ENCODE measurements at places on chromosomes 6 and 20.

- DNase-seq, result no peak
Observed at GRCh38 chr20:58173091-58173490, 55.4 kb downstream of the ANKRD60 start.

GRCh38 chr6:139037490-139037889 lies 8.9 kb downstream of the ABRACL start:
- DNase-seq, result no peak

- DNase-seq, result no peak
Observed at GRCh38 chr20:44204832-44205215, 5.7 kb downstream of the OSER1 start.

DNA sequence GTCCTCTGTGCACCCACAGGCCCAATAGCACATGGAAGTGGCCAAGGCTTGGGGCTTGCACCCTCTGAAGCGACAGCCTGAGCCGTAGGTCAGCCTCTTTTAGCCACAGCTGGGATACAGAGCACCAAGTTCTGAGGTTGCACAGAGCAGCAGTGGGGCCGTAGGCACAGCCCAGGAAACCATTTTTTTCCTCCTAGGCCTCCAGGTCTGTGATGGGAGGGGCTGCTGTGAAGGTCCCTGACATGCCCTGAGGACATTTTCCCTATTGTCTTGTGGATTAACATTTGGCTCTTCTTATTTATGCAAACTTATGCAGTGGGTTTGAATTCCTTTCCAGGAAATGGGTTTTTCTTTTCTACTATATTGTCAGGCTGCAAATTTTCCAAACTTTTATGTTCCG lies 878.7 kb upstream of the MAN1A1 start:
- no peak for DNase-seq

- no peak for DNase-seq
Observed at GRCh38 chr20:51409192-51409880, 133.2 kb downstream of the NFATC2 start.

DNA sequence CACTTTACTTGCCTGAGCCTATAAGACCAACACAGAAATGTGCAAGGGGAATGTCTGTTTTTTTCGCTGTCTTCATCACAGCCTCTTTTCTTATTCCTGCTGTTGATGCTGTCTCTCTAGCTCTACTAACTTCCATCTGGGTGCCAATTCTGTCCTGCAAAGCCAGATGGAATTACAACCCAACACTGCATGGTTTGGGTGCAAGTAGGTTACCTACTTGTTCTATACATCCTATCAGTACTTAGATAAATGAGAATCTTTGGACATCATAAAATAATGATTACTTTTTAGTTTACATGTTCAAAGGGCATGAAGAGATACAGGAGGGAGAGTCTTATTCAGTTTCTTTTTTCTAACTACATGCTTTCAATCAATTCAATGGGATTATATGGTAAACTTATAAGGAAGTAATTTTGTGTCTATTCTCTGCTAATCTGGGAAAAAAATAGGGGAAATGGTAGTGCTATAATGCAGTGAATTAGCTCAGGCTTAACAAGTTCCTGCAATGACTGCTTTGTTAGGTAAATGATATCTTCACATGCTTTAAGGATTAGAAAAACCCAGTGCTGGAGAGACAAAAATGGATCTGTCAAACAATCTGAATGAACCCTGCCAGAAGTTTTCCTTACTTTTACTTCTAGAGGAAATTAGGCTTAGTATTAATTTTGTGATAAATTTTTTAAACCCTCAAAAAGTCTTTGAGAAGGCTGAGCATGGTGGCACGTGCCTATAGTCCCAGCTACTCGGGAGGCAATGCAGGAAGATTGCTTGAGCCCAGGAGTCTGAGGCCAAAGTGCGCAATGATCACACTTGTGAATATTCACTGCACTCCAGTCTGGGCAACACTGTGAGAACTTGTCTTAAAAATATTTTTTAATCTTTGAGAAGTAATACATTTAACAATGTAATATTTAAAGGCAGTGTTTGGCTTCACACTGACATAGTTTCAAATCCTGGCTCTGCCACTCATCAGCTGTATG lies 86.5 kb upstream of the E2F3 start:
- no peak for DNase-seq

DNA sequence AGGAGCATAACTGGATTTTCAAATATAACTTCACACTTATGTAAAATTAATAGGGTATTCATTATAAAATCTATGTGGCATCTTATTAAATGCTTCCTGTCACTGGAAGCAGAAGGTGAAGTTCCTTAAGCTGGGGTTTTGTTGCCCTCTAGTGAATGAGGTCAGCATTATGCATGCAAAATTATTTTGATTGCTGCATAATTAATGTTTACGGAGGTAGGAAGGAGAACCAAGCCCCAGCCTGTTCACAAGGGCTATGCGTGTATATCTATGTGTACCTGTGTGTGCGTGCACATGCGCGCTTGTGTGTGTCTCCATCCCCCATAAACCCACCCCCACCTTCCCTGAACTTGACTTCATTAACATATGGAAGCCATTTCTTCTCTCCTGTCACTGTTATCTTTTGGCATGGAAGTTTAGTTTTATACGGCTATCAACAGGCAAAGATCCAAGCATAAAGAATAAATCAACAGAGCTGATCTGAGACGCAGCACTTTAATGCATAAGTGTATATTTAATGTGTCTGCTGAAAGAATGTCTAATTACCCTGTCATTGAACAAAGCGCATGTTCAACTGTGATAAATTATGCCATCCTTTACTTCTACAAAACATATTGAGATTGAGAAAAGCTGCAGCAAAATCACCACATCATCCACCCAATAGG lies 90.2 kb upstream of the CDH4 start:
- no peak for DNase-seq

- DNase-seq, result no peak
Observed at GRCh38 chr20:44747166-44748004, 1.7 kb downstream of the KCNK15 start.

GRCh38 chr6:119978274-119978889 lies 628.8 kb upstream of the MAN1A1 start:
- DNase-seq, result no peak

DNA sequence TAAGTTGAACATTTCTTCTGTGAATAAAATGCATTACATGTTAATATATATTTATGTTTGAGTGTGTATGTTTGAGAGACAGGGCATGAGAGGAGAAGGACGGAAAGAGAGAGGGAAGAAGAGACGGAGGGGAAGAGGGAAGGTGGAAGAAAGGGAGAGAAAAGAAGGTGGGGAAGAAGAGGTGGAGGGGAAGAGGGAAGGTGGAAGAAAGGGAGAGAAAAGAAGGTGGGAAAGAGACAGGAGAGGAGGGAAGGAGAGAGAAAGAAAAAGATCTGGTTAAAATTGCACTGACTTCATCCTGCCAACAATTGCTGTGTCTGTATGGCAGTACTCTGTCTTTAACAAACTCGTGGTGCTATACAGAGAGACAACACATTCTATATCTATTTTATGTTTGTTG lies 29.0 kb downstream of the FAM83B start:
- DNase-seq, result no peak

GRCh38 chr20:17810062-17810631 lies 110.4 kb downstream of the BANF2 start:
- DNase-seq, result no peak

DNA sequence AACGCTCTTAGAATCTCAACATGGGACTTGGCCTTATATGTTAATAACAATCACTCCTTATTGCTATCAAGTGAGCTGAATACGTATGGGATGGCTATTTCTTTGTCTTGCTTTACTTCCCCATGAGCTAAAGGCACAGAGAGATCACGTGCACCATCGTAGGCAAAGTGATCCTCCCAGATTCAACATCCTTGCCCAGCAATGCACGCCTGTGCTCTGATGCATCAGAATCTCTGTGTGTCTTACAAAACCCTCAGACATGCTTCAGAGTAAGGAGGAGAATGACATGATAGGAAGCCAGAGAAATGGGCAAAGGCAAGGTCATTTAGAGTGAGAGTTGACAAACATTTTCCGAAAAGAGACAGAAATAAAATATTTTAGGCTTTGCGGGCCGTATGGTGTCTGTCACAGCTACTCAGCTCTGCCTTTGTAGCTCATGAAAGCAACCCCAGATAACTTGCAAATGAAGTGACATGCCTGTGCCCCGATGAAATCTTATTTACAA lies 277.6 kb upstream of the CDH4 start:
- DNase-seq, result no peak

DNA sequence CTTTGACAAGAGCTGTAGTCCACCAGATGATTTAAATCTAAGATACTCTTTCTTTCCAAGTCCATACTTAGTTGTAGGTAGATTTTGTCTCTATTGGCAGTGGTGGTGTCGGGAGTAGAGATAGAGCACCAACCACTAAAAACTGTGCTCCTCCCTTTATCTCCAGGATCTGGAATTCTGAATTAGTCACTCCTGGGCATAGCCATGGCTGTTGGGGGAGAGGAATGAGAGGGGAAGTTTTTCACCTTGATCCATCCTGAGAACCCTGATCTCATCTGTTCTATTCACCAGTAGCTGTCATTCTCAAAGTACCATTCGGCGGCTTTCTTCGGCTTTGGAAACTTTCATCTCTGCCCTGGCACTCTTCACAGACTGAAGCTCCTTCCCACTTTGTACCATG lies 35.6 kb upstream of the NKX2-4 start:
- no peak for DNase-seq

DNA sequence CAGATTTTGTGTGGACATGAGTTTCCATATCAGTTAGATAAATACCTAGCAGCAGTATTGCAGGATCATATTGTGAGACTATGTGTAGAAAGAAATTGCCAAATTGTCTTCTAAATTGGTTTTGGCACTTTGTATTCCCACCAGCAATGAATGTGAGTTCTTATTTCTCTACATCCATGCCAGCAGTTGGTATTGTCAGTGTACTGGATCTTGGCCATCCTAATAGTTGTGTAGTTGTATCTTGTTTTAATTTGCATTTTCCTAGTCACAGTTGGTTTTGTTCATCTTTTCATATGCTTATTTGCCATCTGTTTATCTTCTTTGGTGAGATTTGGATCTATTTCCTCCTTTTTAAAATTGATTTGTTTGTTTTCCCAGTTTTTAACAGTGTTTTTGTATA lies 154.7 kb upstream of the HCRTR2 start:
- DNase-seq, result no peak

DNA sequence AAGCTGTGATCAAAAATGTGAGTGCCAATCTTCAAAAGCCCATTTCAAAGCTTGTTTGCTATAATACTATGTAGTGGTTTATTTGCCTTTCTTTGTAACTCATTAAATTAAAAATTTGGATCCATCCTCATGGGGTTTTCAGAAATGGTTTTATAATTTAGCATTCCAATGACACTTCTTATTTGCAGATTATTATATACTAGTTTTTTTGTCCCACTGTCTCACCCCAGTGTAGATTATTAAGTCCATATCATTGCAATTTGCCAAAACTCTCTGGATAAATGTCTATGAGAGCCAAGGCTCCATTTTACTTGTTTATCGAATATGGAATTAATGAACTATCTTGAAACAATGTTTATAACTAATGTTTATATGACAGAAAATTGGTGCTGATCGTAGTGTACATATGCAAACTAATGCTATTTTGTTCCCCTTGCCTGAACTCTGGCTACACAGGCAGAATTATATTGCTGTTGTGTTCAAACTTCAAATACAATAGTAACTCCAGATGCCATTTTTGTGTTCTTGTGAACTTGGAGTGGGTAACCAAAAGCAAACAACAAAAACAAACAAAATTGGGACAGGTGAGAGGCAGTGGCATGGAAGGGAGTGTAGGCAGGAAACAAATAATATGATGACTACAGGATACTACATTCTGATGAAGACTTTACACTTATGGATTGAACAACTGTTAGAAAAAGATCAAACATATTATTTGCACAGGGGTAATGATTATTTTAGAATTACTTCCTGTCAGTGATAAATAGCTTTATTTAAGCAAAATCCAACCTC lies 307.1 kb upstream of the FLRT3 start:
- DNase-seq, result no peak

DNA sequence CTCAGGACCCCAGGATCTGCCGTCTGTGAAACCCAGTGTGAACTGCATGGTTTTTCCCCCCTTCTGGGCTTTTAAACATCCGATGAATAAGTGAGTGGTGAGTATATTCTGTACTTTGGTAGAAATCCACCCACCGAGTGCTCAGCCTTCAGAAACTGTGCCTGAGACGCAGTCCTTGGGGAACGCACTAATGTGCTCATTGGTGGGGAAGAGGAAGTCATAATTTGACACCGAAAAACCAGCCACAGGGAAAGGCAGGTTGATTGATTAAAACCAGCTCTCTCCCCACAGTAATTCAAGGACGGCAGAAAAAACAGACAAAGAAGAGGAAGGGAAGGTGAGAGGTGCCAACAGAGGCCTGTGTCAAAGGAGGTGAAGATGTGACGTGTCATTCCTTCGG lies 21.7 kb downstream of the EDN3 start:
- DNase-seq, result no peak

DNA sequence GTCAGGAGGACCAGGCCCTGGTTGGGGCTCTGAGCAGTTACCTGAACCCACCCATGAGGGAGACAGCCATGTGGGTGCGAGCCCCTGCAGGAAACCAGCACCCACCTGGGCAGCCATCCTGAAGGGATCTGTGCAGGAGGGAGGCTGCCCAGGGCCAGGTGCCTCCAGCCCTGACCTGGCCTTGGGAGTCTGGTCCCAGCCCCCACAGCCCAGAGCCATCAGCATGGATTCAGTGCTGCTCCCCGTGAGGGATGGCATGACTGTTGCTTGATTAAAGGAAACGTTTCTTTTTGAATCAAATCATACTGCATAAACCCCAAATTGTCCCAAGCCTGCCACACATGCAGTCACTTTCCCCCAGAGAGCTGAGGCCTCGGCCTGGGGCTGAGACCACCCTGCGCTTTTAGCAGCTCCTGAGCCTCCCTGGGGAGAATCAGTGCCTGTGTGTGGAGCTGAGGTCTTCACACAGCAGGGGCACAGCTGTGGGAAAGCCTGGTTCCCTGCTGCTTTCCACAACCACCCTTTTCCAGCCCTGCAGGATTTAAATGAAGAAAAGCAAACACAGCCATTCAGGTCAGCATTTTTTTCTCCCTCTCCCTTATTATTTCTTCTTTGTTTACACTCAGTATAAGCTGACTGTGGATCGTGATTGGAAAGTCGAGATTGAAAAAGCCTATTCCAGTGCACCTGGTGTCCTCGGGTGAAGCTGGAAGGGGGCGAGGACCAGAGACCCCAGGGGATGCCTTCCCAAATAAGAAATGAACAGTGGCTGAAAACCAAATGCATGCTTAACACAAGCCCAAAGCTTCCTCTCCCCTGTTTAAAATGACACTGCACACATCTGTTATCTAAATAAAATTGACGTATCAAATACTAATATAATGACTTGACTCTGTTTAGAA lies 283.9 kb downstream of the SMOC2 start:
- DNase-seq, result no peak

GRCh38 chr6:210778-211374 lies 81.4 kb upstream of the DUSP22 start:
- no peak for DNase-seq

DNA sequence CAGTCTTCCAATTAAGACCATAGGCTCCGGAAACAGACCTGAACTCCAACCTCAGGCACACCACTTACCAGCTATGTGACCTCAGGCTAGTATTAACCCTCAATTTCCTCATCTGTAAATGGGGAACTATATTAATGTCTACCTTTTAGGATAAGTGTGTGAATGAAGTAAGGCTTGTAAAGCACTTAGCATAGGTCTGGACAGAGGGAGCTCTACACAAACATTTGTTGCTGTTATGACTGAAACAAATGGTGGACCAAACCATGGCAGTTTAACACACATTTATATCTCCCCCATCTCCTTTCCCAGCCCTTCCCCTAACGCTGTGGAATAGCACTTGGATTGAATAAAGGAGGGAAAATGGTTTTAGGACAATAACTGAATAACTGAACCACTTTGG lies 48.7 kb downstream of the TSHZ2 start:
- no peak for DNase-seq

- no peak for DNase-seq
Observed at GRCh38 chr6:144561455-144562043, 276.4 kb downstream of the UTRN start.

Measured in SW 1271 (cell line).